ENCODE measurements at places on chromosomes 2 and 18. TPM values are rescaled to one million over a fixed set of nuclear protein-coding genes. Genes with fewer than 3 reads are reported as not detected.

HOXD10 gene
- 3.0 TPM for total RNA-seq

CREG2 gene
- 1.1 TPM for total RNA-seq

CRYGC gene
- total RNA-seq = not detected

KIF3C gene
- 3.3 TPM for total RNA-seq

SKA1 gene
- total RNA-seq = 7.2 TPM

FAM124B gene
- total RNA-seq = 1.4 TPM

MEP1B gene
- 6.9 TPM for total RNA-seq

ADD2 gene
- 1.1 TPM for total RNA-seq

BUB1 gene
- total RNA-seq = 18.6 TPM

ALPI gene
- 24.6 TPM for total RNA-seq

NEU2 gene
- total RNA-seq = not detected

ACKR3 gene
- total RNA-seq = 11.9 TPM

FSHR gene
- total RNA-seq = not detected

DUSP2 gene
- 1.5 TPM for total RNA-seq

MOGAT1 gene
- total RNA-seq = not detected

- no peak for DNase-seq
These were observed 143.9 kb upstream of the DLX2 start for GRCh38 chr2:172246649-172247048.

DNA sequence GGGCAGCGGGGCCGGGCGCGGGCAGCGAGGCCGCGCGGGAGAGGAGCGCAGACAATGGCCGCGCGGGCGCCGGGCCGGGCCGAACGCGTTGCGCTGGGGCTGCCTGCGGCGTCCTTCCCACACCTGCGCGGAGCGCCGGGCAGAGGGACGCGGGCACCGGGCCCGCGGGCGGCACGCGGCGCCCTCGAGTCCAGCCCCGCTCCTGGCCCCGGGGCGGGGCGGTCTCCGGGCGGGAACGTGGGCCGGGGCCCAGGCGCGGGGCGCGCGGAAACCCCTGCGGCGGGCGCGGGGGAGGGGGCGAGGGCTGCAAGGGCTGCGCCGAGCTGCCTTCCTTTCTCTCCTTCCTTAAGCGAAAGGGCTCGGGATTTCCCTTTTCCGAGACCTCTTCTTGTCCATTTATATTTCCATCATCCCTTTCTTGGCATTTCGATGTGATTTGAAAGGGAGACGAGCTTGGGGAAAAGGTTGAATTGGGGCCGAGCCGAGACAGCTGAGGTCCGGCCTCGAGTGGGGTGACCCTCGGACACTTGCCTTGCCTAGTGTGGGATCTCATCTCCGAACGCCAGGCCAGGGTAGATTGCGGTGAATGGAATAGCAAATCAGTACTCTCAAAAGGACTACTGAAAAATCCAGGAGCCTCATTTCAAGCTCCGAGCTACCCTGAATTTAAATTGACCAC, 676 bp downstream of the KLHL23 start:
- DNase-seq = no peak

- no peak for DNase-seq
These were observed 206.2 kb downstream of the SRBD1 start for GRCh38 chr2:45404807-45405297.

GRCh38 chr18:68441241-68441640, 273.7 kb downstream of the TMX3 start:
- DNase-seq = no peak

DNA sequence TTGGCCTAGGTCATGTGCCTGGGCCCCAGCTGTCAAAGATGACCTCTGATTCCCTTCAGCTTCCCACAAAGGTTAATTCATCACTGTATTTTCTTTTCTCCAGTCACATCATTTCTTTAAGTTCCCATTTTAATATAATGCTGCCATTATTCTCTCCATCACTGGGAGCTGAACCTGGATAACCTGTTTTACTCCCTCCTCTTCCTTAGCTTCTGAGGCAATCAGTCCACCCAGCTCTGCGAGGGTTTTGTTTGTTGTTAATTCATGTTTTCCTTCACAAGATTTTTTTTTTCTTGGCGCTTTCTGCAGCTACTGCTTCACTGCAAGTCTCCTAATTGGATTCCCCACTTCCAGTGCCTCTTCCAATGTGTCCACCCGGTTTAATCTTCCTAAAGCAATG, 5.1 kb upstream of the EML4 start:
- no peak for DNase-seq

- DNase-seq = no peak
These were observed 83.6 kb upstream of the BCL2L11 start for GRCh38 chr2:111037128-111037527.

- no peak for DNase-seq
These were observed 51.8 kb upstream of the CYRIA start for GRCh38 chr2:16717477-16717876.

DNA sequence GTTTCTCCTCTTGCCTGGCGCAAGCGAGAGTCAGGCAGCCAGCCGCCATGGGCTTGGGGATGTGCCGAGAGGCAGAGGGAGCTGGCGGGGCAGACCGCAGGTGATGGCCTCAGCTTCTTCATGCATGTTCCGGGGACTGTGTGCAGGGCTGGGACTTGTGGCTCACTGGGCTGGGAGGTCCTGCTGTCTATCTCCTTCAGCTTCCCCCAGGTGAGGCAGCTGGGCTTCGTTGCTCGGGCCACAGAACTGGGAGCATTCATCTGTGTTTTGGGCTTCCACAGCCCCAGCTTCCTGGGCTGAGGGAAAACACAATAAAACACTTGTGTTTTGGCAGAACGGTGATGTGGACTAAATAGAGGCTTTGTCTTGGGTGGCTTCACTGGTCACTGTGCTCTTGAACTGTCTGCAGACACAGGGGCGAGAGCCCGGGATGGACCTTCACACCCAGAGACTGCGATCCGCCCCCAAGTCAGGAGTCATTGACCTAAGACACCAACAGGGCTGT, 93.5 kb downstream of the DYSF start:
- peak; percentile 37 for DNase-seq

GRCh38 chr2:165055082-165055851, 99.9 kb upstream of the SLC38A11 start:
- no peak for DNase-seq

DNA sequence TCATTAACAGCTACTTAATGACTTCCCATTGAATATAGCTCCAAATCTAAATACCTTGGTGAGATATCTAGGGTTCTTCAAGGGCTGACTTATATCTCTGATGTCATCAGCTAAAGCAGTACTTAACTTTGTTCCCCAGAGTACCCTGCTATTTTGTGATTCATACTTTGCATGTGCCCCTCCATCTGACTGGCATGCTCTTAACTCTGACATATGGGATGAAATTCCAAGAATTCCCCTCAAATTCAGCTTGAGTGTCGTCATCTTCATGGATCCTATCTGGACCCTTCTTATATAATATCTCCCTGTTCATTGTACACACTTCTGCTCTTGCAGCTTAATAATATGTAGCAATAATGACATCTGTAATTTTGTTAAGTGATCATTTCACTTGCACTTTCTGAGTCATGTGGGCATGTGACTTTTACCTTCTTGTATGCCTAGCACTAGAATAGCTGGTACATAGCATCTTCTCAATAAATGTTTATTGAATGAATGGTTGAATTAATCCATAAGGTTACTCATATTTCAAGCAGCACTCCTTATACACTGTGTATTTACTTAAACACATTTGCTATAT, 172.9 kb downstream of the WDR7 start:
- no peak for DNase-seq

DNA sequence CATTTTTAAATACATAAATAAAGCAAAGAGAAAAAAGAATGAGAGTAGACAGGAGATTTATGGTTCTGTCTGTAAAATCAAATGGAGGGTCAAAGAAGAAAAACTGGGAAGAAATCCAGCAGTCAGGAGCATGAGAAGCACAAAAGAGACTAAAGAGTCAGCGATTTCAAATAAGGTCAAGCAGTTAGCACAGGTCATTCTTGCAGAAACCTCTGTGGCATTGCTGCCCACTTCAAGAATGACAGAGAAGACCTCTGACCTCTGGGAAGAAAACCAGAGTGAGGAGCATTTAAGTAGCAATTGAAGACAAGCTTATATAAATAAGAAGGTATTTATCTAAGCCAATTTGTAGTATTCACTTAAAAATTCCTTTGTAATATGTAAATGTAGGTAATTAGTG, 172.0 kb upstream of the SPOPL start:
- DNase-seq = no peak

DNA sequence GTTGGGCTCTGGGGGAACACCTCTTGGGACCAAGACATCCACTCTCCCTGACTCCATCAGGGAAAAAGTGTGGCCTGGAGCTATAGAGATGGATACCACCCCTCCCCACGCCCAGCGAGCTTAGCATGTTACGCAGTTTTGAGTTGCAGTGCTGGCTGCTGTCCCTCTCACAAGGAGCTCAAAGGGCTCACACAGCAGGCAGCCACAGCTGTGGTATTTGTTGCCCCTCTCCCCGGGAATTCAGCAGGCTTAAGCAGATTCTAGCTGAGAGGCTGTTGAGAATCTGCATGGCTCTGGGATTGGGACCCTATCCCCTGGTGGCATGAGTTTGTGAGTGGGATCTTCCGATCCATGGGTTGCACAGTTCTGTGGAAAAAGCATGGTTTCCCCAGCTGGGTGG, 673.1 kb upstream of the FSHR start:
- DNase-seq = no peak

DNA sequence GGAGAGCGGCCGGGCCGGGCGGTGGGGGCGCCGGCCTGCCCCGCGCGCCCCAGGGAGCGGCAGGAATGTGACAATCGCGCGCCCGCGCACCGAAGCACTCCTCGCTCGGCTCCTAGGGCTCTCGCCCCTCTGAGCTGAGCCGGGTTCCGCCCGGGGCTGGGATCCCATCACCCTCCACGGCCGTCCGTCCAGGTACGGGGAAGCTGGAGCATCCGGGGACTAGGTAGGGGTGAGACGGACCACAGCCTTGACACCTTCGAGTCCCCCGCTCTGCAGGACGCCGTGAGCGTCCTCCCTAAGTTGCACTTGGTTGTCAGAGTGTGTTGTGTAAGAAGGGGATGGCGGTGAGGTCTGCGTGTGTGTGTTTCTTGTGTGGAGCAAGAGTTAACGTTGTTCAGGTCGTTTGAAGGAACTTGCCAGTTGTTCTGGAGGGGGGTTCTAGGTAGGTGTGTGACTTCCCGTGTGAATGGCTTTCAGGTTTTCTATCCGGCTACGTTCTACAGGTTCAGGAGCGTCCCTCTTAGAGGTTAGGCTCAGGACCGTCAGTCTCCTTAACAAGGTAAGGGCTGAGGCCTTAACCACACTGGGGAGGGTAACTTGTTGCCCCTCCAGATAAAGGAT, 393 bp downstream of the IL1R1 start:
- peak; percentile 58 for DNase-seq

DNA sequence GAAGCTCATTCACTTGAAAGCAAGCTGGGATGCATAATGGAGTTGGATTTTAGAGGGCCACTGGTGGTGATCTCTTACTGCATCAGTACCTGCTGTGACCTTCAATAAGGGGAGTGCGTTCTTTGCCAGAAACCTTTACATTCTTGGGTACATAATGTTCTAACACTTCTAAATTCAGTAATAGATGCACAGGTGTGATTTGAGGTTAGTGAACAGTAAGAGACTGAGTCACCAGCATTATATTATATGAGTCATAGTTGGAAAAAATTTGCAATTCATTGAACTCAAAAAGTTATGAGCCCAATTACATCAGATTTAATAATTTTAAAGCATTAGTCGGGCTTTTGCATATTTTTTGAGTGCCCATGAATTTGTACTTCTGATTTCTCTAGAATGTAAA, 803.3 kb downstream of the ADCYAP1 start:
- DNase-seq = no peak

GRCh38 chr18:76386886-76387285, 108.2 kb downstream of the ZNF516 start:
- no peak for DNase-seq

GRCh38 chr2:10257500-10258147, 45.1 kb upstream of the HPCAL1 start:
- DNase-seq = no peak

DNA sequence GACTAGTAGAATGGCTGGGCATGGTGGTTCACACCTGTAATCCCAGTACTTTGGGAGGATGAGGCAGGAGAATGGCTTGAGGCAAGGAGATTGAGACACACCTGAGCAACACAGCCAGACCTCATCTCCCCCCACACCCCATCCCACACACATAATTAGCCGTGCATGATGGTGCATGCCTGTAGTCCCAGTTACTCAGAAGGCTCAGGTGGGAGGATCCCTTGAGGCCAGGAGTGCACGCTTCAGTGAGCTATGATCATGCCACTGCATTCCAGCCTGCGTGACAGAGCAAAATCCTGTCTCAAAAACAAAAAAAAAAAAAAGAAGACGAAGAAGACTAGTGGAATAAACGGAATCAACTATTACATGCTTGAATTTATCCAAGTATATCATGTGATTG, 150.0 kb downstream of the STK39 start:
- no peak for DNase-seq

DNA sequence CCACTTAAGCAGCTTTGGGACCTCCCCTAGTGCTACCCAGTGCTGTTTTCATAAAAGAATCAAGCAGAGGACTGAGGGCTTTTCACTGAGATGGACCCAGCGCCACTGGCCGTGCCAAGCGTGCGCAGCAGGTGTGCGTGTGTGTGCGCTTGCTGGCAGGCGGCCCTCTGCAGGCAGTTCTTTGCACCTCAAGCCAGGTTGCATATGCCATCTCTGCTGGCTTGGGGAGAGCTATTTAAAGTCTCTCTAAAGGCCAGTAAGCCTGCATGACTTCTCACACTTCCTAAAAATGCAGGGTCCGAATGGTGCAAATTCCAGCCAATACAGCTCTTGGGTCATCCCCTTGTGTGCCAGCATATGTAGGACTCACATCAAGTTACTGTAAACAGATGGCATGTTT, 255.5 kb downstream of the RNF152 start:
- DNase-seq = peak; percentile 77

DNA sequence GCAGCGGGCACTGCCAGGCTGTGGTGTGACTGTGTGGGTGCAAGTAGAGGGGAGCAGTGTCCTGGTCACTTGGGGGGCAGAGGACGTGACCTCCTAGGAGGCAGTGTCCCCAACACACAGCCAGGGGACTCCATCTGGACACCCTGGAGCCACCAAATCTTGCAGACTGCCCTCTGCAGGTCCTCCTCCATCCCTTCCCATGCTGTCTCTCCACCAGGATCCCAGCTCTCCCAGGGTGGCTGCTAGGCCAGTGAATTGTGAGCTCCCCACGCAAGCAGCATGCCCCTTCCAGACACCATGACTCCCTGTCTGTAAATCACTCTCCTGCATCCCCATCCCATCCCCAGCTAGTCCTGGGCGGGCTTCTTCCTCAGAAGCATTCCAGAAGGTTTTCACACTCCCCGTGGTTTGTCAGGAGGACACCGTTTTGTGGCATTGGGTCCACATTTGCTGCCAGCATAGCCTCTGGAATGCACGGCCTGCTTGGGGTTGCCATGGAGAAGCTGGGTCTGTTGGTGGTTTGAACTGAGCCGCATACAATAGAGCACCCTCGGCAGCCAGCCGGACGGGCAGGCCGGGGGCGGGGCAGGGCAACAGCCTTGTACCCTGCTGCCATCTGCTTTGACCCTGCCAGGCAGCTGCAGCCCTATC, 210.7 kb downstream of the KLHL29 start:
- no peak for DNase-seq

GRCh38 chr2:201975434-201975833, 58.2 kb upstream of the FZD7 start:
- DNase-seq = no peak

GRCh38 chr2:46097714-46098480, 199.3 kb upstream of the EPAS1 start:
- peak; percentile 79 for DNase-seq

GRCh38 chr18:67451960-67452359, 64.6 kb downstream of the DSEL start:
- no peak for DNase-seq

GRCh38 chr18:21167641-21168377, 56.2 kb upstream of the ROCK1 start:
- peak; percentile 81 for DNase-seq

- peak; percentile 75 for DNase-seq
These were observed 6.3 kb downstream of the SNORC start for GRCh38 chr2:232876161-232876977.

GRCh38 chr2:237354892-237355291, 59.1 kb downstream of the COL6A3 start:
- DNase-seq = no peak

Measured in mucosa of descending colon (tissue), 3 donors.